ENCODE measurements at places on chromosomes 2 and 18. TPM values are rescaled to one million over a fixed set of nuclear protein-coding genes. Genes with fewer than 3 reads are reported as not detected.

ADD2 gene
- total RNA-seq, result 0.47 TPM

- no peak for DNase-seq
These were observed 68.6 kb upstream of the MAL start for GRCh38 chr2:94956797-94957391.

DNA sequence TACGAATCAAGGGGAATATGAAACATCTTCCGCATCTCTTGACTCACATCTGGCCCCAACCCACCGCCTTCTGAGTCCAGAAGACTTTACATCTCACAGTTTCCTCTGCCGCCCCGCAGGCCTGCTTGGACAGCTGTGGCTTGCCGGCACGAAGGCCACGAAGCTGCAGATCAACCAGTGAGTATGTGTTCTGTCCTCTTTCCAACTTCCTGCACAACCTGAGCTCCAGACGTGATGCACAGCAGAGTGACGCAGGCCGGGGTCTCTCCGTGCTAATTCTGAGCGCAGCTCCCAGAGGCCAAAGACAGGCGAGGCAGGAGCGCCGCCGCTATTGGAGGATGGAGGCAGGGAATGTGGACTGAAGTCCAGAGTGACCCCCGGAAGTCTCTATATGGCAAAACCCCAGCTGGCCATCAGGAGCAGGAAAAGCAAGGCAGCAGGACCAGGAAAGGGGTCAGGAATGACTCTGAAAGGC, 93.5 kb downstream of the ZCCHC2 start:
- DNase-seq, result no peak

INPP5D gene
- 26.2 TPM for total RNA-seq

AQP12A gene
- not detected for total RNA-seq

CYBRD1 gene
- 18.4 TPM for total RNA-seq

- DNase-seq, result no peak
These were observed 9.6 kb downstream of the SLC14A1 start for GRCh38 chr18:45733535-45733934.

DNA sequence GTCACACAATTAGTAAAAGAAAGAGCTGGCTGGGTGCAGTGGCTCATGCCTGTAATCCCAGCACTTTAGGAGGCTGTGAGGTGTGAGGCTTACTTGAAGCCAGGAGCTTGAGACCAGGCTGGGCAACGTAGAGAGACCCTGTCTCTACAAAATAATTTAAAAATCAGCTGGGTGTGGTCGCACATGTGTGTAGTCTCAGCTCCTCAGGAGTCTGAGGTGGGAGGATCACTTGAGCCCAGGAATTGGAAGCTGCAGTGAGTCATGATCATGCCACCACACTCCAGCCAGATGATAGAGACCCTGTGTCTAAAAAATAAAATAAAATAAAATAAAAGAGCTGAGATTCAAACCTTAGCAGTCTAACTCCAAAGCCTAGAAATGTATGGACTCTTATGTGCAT, 39.0 kb upstream of the NEDD4L start:
- DNase-seq, result no peak

DNA sequence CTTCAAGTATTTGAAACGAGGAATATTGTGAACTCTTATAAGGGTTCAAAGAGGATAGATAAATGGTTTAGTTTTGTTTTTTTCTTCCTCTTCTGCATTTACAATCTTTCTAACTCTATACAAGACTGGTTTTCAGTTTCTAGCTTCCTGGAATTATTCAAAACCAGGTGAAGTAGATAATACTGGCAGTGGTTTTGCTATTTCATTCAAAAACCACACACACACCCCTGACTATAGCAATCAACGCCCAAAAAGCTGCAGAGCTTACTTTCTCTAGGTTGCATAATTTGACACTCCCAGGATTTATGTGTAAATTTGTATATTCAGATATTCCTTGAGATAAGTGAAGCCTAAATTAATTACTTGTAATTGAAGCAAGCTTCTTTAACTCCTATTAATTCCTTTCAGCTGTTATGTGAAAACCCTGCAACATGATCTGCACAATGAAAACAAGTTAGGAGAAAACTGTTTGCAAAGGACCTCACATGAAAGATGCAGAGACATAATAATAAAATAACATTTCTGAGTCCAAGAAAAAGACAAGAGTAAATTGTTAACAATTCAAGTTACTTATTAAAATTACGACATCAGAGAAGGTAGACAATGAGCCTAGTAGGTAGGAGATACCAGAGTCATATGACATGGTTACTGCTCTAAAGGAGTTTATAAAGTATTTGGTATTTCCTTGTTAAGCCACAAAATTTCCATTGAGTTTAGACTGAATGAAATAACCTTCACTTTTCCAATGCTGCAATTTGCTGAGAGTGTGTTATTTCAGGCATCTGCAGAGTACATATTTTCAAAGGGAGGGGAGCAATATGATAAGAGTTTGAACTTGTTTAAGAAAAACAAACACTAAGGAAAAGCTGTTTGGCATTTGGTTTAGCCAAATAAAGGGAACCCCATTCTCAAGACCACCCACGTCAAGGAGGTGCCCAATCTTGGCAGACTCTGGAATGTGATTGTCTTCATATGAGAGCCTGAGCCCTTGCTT, 1.6 kb upstream of the NFE2L2 start:
- no peak for DNase-seq

AKAIN1 gene
- not detected for total RNA-seq

GRCh38 chr2:113828049-113828742, 61.7 kb upstream of the ACTR3 start:
- no peak for DNase-seq

DNA sequence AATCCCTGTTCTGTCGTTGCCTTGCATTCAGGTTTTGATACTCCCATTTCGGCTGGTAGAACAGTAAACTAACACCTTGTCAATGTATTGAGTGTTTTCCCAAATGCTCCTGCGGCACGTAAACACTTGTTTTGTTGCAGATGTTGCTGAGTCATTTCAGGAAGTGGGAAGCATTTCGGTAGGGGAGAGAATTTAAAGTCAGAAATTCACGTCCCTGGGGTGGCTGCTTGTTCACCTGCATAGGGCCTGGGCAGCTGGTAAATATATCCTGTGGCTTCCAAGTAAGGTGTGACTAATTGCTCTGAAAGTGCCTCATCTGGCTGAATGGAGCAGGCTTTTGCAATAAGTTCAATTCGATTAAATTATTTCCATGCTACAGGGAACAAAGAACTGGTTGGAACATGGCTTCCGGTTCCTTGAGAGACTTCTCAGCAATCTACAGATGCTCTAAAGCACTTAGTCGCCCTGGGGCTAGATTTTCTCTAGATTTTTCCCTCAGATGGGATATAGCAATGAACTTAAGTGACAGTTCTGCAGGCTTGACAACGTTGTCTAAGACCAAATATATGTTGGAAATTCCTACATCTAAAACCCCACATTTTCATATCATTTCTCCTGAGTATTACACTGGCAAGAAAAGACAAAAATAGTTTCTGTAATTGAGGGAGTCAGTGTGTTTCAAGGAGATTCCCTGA, 5.2 kb downstream of the GALR1 start:
- no peak for DNase-seq

GRCh38 chr2:54986264-54986663, 64.0 kb downstream of the RTN4 start:
- DNase-seq, result no peak

- DNase-seq, result no peak
These were observed 205.0 kb upstream of the SMAD2 start for GRCh38 chr18:48135436-48135966.

PARD3B gene
- total RNA-seq, result 10.3 TPM

DNA sequence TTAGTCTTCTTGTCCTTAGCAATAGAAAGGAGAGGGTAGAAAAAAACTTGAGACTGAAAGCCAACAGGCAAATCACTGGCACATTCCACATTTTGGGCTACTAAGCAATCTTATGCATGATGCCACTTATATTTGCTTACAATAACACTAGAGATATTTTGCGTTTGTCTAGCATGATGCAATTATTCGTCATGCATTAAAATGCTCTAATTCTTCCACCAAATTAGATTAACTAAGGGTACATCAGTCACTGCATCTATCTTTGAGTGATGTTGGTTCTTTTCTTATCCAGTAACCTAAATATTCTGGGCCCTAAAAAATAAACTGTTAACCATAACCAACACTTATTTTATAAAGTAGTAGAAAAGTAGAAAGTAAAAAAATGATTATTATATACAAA, 1311.7 kb upstream of the CDH2 start:
- no peak for DNase-seq

PROM2 gene
- 4.8 TPM for total RNA-seq

DNA sequence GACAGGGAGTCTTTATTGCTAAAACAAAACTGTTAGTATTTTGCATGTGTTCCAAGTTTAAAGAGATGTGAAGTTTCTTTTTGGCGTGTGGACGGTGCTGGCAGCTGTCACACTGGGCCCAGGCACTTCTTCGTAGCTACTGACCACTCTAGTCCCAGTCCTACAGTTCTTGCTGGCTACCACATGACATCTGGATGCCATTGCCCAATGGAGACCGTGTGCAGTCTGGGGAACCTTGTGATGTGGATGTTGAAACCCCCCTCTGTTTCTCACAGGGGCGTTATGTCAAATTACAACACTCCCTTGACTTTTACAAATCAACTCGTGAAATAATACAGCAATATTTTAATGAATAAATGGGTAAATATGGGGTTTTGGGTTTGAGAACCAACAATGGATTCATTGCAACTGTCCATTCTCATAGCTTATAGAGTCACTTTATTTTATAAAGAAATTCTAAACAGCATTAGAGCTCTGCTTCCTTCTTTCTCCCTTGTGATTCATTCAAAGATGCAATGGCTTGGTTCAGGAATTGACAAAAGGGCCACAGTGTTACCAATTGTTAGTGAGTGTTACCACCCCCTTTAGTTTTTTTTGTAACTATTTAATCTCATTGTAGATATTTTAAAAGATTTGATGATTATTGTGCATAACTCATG, 1.2 kb downstream of the GPD2 start:
- no peak for DNase-seq

UGT1A6 gene
- not detected for total RNA-seq

DNA sequence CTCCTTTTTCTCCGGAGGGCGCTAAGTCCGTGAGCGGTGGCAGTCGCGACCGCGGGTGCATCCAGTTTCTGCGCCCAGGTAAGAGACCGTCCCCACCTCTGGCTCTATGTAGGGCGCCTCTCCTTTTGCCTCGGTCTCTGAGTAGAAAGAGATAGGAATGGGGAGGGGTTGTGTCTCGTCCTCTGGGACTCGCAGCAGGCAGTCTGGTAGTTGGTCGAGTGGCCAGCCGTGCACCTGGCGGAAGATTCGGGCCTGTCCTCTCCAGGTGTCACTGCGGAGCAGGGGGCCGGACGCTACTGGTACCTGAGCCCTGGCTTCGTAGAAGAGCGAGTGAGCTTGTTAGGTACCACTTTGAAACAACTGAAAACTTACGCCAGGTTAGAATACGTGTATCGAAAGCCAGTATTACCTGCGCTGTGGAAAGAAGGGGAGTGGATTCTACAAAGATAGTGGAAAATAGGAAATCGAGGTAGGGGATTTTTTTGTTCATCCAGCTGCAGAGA, 403 bp downstream of the MAP2 start:
- no peak for DNase-seq

DNA sequence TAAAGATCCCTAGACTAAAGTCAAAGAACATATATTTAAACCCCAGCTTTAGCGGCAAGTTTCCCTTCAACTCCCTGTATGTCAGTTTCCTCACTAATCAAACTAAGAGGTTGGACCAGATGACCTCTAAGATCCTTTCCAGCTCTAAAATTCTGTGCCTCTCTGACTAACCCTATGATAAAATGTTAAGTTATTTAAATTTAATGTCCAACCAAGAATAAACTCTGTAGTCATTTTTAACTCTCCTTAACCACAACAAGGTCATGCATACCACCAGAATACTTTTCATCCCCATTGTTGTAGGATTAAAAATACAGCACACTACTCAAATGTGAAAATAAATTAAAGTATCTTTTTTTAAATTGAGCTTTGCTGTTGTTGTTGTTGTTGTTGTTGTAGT, 5.2 kb upstream of the PDE1A start:
- DNase-seq, result no peak

DNA sequence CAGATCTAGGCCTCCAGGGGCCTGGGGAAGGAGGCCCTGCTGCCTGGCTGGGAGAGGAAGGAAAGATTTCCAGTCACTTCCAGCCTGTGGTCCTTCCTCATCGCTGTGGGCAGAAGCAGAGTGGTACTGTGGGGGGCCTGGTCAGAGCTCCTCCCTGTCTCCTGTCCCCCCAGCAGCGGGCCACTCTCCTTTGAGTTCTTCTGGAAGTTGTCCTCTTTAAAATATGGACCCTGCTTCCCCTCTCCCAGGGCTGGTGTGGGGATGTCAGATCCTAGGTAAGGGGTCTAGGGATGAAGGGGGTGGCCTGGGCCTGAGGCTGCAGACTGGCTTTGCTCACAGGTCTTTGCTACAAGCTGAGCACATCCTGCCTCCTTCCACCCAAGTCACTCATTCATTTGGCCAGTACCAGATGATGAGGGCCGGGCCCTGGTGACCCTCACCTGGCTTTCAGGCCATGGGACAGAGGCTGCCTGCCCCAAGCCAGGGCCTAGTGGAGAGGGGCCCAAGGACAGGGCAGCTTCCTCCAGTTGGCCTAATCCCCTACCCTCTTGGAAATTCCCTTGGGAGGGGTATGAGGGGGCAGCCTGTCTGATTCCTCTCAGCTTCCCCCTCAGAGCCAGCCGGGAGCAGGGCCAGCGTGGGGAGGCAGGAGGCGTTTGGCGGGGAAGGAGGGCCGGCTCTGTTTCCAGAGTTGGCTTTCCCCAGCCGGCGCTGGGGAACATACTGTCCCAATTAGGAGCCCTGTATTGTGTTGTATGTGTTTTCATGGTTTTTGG, 231.9 kb downstream of the DYSF start:
- DNase-seq, result no peak

B4GALT6 gene
- 10.2 TPM for total RNA-seq

- no peak for DNase-seq
These were observed 46.5 kb upstream of the RAB31 start for GRCh38 chr18:9661564-9661963.

GRCh38 chr2:147923846-147924245, 79.0 kb downstream of the ACVR2A start:
- DNase-seq, result no peak

GRCh38 chr2:89850881-89851582, 1159.6 kb downstream of the RPIA start:
- no peak for DNase-seq

DNA sequence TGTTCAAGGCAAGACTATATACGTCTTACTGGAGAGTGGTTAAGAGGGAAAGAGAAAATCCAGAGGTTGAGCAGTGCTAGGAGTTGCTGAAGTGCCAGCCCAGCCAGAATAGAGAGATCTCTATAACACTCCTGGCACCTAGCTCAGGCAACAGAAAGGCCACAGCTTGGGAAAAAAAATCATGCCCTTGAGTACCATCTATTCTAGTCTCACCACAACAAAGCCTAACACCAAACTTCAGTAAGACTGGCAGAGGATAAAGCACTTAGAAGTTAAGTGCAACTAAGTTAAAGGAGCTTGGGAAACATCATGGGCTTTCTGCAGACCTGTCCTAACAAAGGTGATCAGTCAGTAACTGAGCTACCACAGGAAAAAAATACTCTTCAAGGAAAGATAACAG, 24.2 kb downstream of the INO80C start:
- DNase-seq, result no peak

All from glomerular endothelial cell (primary cell).